MCF 10A (cell line): ENCODE measurements at places on chromosomes 5 and 9. TPM values are rescaled to one million over a fixed set of nuclear protein-coding genes. Genes with fewer than 3 reads are reported as not detected.

Gene MPDZ
- 8.8 and 10.9 TPM in 2 replicates for total RNA-seq

- DNase-seq = no peak
Measured at GRCh38 chr9:108382310-108382709, 473.5 kb downstream of the ACTL7B start.

GRCh38 chr9:108386859-108387384, 468.9 kb downstream of the ACTL7B start:
- DNase-seq = no peak

- DNase-seq = no peak
Measured at GRCh38 chr5:36300191-36300926, 1.3 kb downstream of the RANBP3L start.

DNA sequence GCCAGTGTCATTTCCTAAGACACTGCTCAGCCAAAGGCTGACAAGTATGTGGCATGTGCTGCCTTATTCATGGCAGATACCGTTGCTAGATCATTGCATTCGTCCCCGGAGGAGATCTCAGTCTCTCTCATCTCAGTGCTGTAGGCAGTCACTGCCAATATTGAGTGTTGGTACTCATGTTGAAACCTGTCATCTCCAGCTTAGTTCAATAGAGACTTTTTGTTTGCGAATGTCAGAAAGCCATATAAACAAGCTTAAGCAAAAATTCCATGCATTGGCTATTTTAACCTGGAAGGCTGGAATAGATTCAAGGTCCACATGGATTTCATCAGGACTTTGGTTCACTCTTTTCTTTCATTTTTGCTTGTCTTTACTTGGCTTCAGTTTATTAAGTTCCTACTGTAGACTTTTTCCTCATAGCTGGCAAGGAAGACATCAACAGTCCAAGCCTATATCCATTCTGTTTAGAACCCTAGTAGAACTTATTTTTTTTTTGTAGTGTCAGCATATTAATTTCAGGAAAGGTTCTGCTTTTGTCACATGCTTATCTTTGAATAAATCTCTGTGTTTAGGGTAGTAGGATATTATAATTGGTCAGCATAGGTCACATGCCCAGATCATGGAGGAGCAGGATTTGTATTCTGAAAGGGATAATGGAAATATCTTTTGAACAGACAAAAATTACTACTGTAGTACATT, 66.8 kb downstream of the FCHO2 start:
- no peak for DNase-seq

DNA sequence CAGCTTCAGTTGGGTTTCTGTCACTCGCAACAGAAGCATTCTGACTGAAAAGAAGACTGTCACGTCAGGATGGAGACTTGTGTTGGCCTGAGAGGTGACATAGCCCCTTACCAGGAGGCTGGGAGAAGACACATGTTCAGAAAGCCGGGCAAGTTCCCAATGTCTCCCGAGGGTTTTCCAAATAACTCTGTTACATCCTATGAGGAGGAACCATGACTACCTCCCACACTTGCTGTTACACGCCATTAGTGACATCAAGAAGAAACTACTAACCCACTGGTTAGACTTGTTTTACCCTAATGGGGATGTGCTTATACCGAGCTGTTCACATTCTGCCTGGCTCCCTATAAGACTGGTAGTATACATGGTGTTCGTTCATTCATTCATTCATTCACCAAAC, 33.3 kb downstream of the SH3PXD2B start:
- DNase-seq = no peak
